ENCODE measurements at places on chromosomes 5 and 9.
A peak's percentile ranks its signal among the peaks of the same experiment; 100 is the strongest.

DNA sequence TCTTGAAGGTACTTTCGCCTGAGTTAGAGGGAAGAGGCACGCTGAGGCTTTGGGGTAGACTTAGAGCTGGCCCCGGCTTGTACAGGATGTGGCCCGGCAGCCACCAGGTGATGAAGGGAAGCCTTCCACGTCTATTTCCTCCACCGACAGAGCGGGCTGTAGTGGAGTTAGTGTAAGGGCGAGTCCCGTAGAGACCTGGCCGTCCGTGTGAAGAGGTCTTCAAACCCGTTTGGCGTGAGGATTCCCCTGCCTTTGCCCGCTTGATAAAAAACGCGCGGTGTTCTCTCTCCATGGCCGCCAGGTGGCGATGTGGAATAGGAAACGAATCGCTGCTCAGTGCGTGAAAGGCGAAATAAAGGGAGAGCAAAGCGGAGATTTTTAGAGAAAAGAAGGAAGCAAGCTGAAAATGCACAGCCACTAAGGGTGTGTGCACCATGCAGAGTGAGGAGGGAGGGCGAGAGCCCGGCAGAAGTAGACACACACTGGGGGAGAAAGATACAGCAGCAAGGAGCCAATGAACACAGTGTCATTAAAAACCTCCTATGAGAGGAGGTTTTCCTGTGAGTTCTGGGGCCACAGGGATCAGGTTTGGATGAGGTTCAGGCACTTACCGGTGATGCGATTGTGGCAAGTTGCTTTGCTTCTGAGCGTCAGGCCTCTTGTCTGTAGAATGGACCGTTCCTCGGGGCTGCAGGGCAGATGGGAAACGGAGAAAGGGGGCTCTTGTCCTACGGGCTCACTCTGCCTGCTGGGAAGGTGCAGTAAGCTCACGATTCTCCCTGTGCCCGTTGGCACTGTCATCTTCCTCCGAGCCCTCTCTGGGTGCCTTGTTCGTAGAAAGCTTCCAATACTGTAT lies 34.2 kb downstream of the STC2 start:
- peak; percentile 75 for DNase-seq

- DNase-seq: no peak
These were observed 53.9 kb upstream of the PTCH1 start for GRCh38 chr9:95570646-95571045.

- DNase-seq: no peak
These were observed 5.4 kb upstream of the DPYSL3 start for GRCh38 chr5:147515269-147515668.

DNA sequence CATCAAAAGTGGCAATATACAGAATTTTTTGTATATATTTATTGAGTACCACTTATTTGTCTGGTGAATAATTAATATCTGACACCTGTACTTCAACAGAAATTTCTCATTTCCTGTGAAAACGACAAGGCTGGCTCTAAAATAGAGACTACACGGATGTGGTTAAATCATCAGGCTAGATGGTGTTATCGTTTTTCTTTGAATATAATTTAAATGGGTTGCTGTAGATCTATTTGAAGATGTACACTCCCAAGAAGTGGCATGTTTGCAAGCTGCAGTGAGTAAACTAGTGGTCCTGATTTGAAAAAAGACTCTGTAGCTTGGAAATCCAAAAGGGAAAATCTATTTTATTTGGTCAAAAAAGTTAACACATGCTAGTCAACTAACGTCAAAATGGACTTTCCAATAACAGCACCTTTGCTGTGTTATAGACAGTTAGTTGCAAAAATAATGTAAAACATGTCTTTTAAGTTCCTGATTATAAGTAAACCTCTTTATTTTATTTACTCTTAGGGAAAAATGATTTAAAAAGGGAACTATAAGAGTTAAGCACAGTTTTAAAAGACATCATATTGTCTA lies 13.8 kb downstream of the ST8SIA4 start:
- no peak for DNase-seq

GRCh38 chr9:112559629-112560413 lies 73.2 kb downstream of the KIAA1958 start:
- DNase-seq: no peak

DNA sequence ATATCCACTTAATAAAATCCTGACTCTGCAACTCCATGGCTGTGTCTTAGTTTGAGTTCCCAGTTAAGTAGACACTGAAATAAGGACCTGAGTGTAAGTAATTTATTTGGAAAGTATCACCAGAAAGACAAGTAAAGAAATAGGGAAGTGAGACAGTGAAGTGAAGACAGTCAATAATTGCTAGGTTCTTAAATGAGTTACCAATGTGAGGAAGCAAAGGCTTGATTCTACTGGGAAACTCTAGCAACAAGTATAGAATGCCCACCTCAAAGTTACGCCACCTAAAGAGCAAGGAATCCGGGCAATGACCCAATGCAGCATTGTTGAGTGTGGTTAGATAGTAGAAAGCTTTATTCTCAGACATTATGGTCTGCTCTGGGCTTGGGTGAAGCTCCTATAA lies 383.9 kb downstream of the TLR4 start:
- no peak for DNase-seq

- DNase-seq: no peak
These were observed 5.3 kb downstream of the FBXW2 start for GRCh38 chr9:120787933-120788332.

GRCh38 chr5:177089825-177090641 lies 3.3 kb downstream of the FGFR4 start:
- DNase-seq: no peak
